NCI-H1092 treated with DMSO at 0.1 percent for 48 hours (cell line): ENCODE measurements at places on chromosomes 3 and 15.
A peak's percentile ranks its signal among the peaks of the same experiment; 100 is the strongest.

- DNase-seq = no peak
Measured at GRCh38 chr3:9153904-9154619, 95.4 kb downstream of the SRGAP3 start.

DNA sequence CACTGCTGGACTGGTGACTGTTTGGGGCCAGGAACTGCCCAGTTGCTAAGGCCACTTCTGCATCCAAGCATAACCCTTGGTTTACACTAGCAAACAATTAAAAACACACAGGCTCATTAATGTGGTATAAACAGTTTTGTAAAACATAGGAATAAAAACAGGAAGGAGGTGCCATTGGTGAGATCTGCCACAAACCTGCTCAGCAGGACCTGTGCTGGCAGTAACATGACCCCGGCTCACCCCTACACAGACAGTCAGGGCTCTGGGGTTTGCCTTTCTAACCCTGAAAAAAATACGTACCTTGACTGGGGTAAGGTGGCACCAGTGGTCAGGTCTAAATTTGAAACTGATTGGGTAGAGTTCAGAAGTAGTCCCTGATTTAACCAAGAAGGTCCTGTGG is 76.2 kb downstream of the ATP1B3 start:
- no peak for DNase-seq

DNA sequence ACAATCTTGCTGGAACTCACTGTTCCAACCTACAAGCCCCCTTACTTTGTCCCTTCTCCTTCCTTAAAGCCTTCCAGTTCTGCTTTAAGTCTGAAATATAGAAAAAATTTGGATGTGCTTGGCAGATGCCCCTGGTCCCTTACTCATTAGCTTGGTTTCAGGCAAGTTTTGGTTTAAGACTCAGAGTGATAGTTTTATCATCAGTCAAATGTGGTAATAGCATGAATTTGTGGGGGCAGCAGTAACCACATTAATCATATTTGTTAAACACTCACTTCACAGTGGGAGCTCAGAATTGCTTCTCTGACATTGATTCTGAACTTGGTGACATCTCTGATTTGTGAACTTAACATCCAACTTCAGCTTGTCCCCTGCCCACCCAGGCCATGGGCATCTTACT is 58.3 kb upstream of the ALDH1A3 start:
- no peak for DNase-seq

- no peak for DNase-seq
Measured at GRCh38 chr3:169579116-169579710, 84.3 kb downstream of the MECOM start.

- DNase-seq = no peak
Measured at GRCh38 chr3:11919390-11919789, 72.7 kb upstream of the TAMM41 start.

DNA sequence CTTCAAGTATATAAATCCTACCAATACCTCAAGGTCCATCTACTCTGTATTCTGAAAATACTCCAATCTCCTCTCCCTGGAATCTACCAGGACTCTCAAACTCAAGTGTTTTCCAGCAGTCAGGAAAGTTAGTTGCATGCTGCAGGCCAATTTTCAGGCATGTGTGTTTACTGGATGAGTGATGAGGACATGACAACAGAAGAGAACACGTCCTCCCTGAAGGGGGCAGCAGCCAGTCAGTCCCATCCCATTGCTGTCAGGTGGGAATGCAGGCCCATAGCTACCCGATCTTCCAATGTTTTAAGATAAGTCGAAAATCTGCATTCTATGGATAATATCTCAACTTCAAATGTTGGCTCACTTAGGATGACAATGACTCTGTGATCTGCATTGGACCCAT is 496.2 kb downstream of the FHIT start:
- peak; percentile 1 for DNase-seq

- no peak for DNase-seq
Measured at GRCh38 chr3:188385295-188385694, 231.3 kb downstream of the LPP start.

DNA sequence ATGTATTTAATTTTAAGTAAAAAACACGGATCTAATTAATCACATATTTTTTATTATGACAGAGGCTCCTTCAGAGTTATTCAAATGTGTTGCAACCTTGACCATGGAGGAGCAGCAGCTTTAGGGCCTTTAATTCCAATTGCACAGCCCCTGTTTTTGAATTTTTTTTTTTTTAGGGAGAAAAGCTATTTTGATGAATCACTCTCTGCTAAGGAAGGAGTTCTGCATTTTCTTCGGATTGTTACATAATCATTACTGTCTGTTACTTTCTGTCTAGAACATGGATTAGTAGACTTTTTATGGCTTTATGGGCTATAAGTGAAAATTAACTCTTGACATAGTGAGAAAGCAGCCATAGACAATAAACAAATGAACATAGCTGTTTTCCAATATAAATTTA is 90.8 kb downstream of the MCTP2 start:
- DNase-seq = no peak

DNA sequence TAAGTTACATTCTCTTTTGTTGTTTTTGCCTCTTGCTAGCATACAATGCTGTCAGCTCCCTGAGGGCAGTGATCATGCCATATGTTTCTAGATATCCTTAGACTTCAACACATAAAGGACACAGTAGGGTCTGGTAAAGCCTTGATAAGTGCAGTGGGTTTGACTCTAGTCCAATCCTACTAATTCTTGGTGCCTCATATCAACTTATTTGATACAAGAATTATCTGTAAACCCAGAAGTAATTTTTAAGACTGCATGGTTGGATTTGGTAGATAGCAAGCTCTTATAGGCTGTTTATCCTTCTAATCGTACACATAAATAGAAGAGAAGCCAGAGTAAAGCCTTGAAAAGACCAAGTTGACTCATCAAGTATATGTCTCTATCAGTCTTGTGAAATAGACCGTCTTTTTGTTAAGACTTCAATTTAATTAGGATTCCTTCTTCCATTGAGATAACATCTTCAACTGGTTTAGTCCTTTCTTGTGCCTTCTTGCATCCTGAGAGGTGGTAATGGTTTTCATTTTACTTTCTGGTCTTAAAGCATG is 265.6 kb upstream of the CDIN1 start:
- DNase-seq = no peak

GRCh38 chr3:59818033-59818918 is 768.5 kb upstream of the CFAP20DC start:
- DNase-seq = peak; percentile 3

DNA sequence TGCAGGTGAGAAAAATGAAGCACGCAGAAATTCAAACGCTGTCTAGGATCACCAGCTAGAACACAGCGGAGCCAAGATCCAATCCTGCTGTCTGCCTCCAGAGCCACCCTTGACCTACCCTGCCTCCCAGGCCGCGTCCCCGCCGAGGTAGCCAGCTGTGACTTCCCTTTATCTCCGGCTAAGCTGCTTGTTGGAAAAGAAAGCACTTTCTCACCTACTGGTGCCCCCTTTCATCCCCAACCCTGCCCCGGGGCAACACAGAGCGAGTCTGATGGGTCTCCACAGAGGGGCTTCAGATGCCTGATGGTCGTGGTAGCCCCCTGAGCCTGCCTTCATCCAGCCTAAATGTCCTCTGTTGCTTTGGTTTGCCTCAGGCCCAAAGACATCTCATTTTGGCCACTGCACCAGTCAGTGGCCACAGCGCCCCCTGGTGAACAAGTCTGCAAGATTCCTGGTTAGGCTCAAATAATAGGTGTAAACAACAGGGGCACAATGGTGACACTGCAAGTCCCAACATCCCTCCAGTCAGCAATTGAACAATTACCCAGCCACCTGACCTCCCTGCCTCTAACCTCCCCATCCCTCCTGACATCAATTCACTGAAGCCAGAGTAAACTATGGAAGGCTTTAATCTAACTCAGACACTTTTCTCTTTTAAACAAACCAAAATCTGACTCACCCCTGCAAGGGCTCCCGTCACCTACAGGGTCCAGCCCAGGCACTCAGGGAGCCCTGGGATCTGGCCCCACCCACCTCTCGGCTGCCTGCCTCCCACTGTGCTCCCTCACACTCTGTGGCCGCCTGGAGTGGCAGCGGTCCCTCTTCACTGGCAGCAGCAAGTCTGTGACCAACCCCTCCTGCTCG is 27.3 kb upstream of the BCL2L10 start:
- no peak for DNase-seq

DNA sequence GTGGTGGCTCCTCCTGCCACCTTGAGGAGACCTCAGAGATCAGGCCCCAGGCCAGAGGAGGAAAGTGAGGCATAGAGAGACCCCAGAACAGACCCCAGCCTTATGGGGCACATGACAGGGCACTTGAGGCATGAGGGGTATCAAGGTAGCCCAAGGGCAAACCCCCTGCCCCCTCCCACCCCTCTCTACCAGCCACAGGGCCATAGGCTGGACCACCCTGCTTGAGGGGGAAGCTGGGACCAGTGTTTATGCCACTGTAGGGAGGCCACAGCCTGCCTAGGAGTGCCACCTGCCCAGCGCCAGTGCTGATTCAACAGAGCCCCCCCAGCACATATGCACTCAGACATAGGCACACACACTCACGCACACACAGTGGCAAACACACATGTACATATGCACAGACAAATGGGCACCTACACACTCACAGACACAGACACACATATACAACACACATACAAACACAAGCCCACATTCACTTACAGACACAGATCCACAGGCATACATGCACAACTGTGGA is 10.3 kb downstream of the MYL3 start:
- no peak for DNase-seq

DNA sequence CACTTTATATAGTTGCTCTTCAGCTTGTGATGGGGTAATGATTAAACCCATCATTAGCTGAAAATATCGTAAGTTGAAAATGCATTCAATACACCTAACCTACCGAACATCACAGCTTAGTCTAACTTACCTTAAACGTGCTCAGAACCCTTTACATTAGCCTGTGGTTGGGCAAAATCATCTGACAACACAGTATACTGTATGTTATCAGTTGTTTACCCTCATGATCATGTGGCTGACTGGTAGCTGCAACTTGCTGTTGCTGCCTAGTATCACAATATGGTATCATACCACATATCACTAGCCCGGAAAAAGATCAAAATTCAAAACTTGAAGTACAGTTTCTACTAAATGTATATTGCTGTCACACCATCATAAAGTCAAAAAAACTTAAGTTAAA is 9.5 kb downstream of the ZNF280D start:
- DNase-seq = no peak

- DNase-seq = no peak
Measured at GRCh38 chr15:79973456-79974195, 2.6 kb upstream of the BCL2A1 start.

- DNase-seq = peak; percentile 25
Measured at GRCh38 chr15:56491110-56491722, 26.3 kb upstream of the MNS1 start.

DNA sequence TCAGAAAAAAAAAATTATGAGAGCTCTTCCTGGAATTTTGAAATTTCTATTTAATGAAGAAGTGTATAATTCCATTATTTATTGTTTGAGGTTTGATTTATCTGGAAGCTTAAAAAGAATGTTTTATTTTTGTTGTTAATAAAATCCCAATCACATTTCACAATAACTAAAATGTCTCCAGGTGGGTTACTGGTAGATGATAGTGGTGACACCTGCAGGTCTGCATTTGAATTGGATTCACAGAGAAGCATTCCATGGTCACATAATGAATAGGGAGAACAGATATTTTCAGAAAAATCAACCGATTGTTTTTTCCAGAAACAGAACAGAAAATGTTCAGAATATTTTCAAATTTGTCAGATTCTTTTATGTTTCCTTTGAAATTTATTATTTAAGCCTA is 48.3 kb downstream of the ASB7 start:
- no peak for DNase-seq

DNA sequence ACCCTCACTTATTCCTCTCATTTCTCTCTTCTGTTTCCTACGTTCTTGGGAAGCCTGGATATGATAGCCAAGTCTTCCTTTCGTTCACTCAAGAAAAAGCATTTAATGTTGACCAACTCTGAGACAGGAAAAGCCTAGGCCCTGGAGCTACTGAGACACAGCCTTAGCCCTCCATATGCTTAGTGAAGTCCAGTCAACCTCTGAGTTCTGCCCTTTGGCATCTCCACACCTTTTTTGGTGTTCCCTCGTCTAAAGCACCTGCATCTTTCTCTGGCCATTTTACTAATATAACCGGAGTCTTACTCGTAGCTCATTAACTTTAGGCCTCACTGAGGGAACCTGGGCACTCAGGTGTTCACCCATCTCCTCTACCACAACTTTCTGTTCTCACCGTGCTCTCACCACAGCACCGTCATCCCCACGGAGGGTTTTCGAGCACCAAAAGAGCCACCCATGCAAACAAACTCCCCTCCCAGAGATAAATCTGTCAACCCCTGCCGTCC is 632 bp downstream of the MTHFS start:
- no peak for DNase-seq

DNA sequence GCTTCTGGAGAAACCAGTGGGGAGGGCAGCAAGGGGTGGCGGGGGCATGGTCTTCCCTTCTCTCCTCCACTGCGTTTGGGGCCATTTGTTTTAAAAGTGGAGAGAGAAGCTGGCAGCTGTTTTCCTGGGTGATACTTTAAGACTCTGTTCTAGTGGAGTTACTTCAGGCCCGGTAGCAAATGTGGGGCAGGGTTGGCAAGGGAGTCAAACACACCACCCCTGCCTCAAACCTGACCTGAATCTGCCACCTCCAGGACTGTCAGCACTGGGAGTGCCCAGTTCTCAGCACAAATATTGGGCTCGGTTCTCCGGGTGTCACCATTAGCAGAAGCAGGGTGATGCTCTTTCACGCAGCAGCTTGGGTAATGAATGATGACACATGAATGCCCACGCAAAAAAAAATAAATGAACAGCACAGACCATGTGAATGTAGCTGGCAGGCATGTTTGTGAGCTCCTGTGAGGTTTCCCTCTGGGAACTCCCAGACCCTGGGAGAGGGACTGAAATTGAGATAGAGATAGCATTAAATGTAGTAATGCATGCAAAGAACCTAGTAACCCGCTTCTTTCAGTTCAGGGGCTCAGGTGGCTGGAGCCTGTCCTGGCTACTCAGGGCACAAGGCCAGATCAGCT is 424.0 kb downstream of the MCTP2 start:
- no peak for DNase-seq

- no peak for DNase-seq
Measured at GRCh38 chr15:74007820-74008371, 13.4 kb downstream of the PML start.

DNA sequence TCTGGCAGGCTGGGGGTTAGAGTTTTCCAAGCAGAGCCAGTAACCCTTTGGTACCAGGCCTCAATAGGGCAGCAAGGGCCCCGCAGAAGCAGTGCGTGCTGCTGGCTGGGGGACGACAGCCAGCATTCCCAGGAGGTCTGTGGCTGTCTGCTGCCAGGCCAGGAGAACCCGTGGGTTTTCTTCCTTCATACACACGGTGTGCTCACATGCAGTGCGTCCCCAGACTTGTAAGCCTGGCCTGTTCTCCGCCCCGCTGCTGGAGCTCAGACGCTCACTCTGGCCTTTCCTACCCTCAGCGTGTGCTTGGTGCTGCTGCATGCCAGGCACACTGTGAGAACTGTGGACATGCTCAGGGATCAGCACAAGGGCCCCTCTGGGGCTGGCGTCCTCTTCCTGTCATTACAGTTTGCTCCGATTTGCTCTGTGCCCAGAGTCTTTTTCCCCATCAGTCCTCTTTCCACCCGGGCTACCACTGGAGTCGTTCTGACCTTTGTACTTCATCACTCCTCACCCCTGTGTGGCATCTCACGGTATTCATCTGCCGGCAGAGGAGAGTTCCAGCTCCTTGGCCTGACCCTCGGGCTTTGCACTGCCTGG is 149.5 kb downstream of the DNAJB8 start:
- no peak for DNase-seq

- DNase-seq = no peak
Measured at GRCh38 chr3:54780336-54780735, 147.5 kb downstream of the LRTM1 start.
